ENCODE measurements at places on chromosomes 11 and 22.
A peak's percentile ranks its signal among the peaks of the same experiment; 100 is the strongest.

- no peak for DNase-seq
These were observed 48.0 kb downstream of the IGF2 start for GRCh38 chr11:2091112-2091746.

DNA sequence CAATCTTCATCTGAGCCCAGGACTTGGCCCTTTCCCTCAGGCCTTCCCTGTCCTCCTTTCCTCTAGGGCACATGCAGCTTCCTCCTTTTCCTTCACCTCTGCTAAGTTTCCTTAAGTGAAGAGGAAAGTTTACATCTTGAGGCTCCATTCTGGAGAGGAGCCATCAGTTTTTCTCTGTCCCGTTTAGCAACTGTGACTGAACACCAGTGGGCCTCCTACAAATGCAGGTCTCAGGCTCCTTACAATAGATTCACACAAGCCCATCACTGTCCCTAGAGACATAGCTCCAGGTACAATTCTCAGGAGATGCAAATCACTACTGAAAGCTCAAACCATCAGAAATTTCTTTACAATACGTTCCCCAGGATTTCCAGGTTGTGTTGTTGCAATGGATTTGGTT is 23.3 kb upstream of the LYVE1 start:
- DNase-seq = no peak

- no peak for DNase-seq
These were observed 16.6 kb downstream of the CYB5R2 start for GRCh38 chr11:7656704-7657103.

- DNase-seq = no peak
These were observed 39.1 kb downstream of the TMEM123 start for GRCh38 chr11:102413497-102413896.

- no peak for DNase-seq
These were observed 140.7 kb downstream of the NXPE2 start for GRCh38 chr11:114819028-114819427.

GRCh38 chr11:112511911-112512310 is 251.3 kb upstream of the PLET1 start:
- no peak for DNase-seq

DNA sequence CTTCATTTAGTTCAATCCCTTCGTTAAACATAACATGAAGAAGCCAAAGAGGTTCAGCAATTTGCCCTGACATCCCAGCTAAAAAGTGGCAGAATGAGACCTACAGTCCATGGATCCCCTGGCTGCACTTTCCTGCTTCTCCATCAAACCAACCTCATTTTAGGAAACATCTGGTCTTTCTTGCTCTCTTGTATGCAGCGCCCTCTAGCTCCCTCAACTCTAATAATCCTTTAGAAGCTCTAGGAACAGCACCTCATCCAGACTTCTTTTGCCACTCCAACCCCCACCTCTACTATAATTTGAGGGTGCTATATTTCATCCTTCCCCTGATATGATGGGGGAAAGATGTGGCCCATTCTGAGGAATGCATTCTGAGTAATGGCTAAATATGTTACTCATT is 7.4 kb downstream of the CNTF start:
- no peak for DNase-seq

GRCh38 chr11:7577291-7578190 is 63.7 kb downstream of the PPFIBP2 start:
- peak; percentile 72 for DNase-seq

- DNase-seq = no peak
These were observed 205.4 kb downstream of the DBX1 start for GRCh38 chr11:19954899-19955298.

DNA sequence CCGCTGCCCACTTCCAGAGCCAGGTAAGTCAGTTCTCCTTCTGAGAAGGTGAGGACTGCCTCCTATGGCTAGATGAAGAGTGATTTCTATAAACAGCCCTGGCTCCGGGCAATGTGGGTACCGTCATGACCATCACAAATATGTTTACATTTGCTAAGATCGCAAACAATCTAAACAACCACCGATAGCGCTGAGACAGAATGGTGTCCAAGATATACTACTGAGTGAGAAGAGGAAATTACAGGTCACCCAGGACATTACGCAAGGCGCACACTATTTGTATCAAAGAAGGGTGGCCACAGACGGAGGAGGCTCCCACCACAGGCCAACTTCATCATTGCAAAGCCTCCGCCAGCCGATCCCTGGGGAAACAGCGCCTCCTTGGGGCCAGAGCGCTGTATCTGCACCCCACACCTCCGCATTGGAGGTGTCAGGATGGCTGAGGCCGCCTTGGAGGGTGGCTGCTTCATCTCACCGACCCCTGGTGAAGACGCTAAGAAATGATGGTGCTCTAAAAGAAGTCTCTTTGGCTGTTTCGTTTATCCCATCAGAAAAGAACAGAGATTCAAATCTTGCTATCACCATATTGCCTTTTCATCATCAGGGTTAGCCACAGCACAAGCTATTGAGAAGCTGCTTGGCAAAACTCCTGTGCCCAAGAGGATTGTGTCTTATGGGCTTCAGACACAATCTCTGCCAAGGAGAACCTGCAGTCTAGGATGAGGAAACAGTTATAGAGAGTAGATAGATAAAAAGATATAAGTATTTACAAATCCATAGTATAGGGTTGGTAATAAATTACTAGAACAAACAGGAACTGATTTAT is 12.3 kb upstream of the ASRGL1 start:
- no peak for DNase-seq

DNA sequence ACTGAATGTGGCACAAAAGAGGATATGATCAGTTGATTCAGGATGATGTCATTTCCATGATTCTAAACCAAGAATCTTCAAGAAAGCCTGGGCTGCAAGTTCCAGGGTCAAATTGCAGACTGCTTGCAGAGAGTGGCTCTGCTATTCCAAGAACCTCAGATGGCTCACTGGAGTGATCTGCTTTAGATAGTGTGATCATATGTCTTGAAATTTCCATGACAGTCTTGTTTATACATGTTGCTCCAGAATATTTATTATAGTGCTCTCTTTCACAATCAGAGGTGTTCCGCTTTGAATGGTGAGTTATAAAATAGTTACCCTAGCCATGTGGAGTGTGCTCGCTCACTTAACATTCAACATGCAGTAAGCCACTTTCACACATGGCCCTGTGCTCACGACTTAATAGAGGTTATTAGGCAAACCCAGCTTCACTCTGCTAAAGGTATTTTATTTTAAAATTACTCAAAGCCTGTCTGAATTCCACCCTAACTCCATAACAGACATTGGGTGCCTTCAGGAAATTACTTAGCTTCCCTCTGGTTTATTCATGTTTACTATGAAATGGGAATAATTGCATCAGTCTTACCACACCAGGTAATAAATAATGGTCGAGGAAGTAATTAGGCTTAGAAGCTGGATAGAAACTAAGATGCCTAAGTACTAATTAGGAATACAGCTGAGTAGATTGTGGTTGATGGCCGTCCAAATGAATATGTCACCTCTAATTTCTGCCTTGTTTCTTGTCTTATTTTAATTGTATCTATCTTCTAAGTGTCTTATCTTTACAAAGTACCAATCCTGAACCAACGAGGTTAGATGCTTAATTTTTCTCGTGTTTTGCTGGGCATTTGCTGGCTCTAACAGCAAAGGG is 187.9 kb downstream of the ETS1 start:
- no peak for DNase-seq

GRCh38 chr22:40478338-40479125 is 108.1 kb downstream of the SGSM3 start:
- no peak for DNase-seq

- no peak for DNase-seq
These were observed 20.4 kb downstream of the FBXO7 start for GRCh38 chr22:32494971-32495370.

DNA sequence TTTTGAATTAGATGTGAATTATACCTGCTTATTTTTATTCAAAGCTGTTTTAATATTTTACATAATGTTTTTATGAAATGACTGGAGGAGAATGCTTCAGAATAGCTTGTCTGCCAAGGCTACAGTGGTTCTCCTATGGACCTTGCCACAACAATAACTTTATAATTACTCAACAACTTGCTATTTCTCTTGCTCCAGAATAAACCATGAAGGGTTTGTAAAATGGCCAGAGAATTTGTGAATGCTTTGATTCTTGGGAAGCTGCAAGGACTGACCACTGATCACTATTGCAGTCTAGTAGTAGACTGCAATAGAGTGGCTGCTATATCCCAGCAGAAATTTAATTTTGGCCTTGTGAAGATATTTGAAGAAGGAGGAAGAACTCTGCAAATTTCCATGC is 199.7 kb downstream of the FAT3 start:
- no peak for DNase-seq

DNA sequence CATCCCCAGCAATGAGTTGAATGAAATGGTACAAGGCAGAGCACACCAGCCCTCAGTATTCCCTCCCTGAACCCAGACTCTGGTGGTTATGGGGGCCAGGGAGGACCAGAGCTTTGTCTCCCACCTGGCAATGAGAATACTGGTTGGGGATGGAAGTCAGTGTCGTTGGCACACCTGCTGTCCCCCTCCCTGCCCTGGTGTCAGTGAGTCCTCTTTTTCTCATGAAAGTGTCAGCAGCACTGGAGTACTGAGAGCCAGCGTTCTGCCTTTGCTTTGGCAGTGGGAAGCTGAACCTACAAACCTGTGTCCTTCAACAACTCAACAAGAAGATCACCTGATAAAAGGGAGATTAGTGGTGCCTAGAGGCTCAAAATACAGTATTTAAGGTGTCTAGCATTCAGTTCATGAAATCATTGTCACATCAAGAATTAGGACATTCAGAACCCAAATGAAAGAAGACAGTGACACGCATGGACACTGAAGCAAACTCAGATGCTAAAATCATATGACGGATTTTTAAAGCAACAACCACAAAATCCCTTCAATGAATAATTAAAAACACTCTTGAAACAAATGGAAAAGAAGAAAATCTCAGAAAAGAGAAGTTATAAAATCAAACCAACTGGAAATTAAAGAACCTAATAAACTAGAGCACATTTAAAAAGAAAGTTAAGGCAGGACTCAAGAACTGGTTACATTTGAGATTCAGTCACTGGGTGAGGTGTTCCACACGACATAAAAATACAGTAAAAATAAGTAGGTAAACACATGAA is 77.5 kb upstream of the VPREB1 start:
- no peak for DNase-seq

GRCh38 chr11:43532041-43532440 is 148.5 kb upstream of the HSD17B12 start:
- DNase-seq = no peak

- no peak for DNase-seq
These were observed 7.9 kb upstream of the TBC1D10A start for GRCh38 chr22:30334646-30335045.

DNA sequence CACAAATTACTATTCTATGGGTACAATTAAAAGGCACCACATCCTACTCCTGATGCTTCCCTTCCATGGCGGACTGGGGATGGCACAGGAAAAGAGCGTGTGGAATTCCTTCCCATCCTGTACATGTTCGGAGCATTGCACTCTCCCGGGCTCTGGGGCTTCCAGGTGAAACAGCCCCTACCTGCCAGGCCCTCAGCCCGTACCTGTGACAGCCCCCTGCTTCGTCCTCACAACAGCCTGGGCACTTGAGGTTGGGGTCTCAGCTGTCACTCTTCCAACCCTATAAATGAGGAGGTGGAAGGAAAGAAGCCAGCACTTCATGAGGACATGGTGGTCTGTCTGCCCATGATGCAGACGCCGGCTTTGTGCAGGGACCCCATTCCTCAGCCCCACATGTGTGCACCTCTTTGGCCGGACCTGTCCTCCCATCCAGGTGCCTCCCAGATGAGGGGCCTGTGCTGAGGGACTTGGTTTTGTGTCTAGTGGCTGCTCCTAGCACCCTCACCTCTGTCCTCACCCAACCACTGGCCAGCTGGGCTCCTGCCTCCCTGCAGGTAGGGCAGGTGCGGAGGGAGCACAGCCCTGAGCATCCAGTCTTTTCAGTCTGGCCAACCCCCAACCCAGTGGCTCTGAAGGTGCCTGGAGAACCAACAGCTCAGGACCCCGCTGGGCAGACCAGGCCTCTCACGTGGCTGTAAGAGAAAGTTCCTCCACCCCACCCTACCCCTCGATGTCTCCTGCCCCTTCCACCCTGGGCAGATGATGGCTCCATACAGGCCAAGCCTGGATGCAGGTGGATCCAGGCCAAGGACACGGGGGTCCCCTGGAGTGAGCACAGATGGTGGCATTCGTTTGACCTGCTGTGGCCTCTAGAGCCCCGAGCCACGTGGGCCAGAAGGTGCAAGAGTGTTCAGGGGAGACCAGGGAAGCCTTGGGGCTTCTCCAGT is 23.4 kb upstream of the WNT7B start:
- DNase-seq = no peak

GRCh38 chr11:72241291-72241781 is 2.6 kb downstream of the PHOX2A start:
- DNase-seq = peak; percentile 59

GRCh38 chr11:45906965-45907611 is at the start of gene FREY1:
Gene FREY1, minus strand, starts transcription at chr11:45907271. Its CDS starts 26 bp downstream, at chr11:45907245.
- no peak for DNase-seq

GRCh38 chr22:44689173-44689572 is 12.8 kb upstream of the PRR5 start:
- no peak for DNase-seq

DNA sequence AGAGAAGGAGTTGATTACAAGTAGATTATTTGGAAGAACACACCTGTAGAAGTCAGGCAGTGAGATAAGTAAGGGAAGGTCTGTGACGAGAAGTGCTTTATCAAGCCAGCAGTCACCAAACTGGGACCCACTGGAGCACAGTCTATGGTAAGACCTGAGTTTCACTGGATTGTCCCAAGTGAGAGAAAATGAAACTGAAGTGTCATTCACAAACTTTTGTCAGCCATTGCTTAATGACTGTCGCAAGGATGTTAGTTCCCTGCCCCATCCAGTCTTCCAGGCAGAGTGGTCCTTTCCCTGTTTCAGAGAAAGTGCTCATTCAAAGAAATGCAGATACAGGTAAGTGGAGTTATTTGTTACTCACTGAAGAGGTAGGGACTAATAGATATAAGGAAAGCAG is 728.0 kb upstream of the TENM4 start:
- no peak for DNase-seq

DNA sequence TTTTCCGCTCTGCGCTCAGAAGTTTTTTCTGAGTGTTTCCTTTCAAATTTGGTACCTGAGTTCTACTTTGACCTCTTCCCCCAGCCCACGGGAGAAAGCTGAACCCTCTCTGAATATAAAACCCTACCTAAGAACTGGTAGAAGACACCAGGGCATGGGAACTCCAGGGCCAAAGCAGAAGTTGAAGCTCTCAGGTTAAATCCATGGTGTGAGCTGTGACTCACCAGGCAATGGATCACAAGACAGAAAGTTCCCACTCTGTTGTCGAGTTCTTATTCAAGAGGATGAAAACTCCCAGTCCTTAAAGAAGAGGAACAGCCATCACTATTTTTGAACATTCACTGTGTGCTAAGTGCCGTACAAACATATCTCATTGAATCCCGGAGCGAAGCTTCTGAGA is 8.9 kb downstream of the TMEM218 start:
- DNase-seq = no peak

GRCh38 chr11:58058276-58059006 is 27.7 kb downstream of the OR6Q1 start:
- no peak for DNase-seq

GRCh38 chr22:28911304-28911690 is 27.9 kb downstream of the ZNRF3 start:
- no peak for DNase-seq

GRCh38 chr11:132576706-132577105 is 955.6 kb downstream of the OPCML start:
- no peak for DNase-seq

- peak; percentile 94 for DNase-seq
These were observed 1.5 kb upstream of the MALAT1 start for GRCh38 chr11:65497141-65498041.

GRCh38 chr11:73174495-73174791 is 32.3 kb upstream of the FCHSD2 start:
- DNase-seq = no peak

Data from posterior cingulate gyrus (tissue), 11 donors.